ENCODE measurements at places on chromosomes 3 and 15.

DNA sequence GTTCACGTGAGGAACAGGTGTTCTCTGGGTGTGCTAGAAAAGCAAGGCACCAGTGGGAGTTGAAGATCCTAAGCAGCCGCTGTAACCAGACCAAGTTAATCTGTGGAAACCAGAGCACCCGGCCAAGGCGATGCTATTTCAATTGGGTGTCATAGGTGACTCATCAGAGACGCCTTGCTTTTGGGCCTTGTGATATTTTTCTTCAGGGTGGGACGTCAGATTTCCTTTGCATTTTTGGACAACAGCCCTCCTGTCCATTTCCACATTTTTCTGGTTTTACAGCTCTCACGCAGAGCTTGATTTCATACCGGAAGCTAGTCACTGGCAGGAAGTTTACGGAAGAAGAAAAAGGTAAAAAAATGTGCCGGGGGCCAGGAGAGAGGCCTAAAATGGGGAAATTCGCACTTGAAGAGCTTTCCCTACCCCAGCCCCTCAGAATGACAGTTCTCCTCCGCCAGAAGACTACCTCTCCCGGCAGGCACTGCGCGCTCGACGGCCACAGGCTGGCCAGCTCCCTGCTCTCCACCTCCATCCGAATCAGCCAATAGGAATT is 471 bp upstream of the KBTBD8 start:
- DNase-seq, result no peak

GRCh38 chr15:85361323-85361722 is 19.1 kb upstream of the AKAP13 start:
- no peak for DNase-seq

DNA sequence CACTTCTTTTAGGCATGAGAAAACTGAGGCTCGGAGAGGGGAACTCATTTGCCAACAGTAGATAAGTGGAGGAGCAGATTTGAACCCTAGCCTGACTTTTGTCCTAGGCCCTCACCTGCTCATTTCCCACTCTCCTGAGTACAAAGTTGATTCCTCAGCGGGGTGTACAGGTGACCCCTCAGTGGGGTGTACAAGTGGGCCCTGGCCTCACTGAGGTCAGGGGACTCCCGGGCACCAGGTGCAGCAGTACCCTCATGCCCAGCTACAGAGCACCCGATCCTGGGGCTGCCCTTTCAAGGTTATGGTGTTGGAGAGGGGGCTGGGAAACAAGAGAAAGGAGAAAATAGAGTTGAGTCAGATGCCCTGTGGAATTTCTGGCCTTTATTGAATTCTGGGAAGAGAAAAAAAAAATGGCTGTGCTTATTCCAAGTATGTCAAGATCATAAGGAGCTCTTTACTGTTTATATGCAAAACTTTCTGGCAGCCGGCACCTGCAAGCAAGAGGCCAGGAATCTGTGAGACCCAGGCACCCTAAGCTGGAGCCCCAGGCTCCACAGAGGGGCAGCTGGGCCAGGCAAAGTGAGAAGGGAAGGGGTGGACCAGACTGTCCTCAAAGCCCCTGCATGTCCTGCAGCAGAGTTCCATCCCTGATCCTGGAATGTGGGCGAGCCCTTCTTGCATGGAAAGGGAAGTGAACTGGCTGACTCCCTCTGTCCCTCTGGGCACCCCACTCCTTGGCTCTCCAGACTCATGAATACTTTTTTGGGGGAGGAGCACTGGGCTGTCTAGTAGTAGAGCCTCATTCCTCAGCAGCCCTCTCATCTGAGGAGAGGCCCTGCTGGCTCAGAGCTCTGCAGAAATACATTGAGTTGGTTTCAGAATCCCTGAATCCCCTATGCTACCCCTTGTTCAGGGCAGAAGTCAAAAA is 43.1 kb downstream of the AMOTL2 start:
- no peak for DNase-seq

- DNase-seq, result no peak
These were observed 417.7 kb upstream of the TGFBR2 start for GRCh38 chr3:30188713-30189112.

DNA sequence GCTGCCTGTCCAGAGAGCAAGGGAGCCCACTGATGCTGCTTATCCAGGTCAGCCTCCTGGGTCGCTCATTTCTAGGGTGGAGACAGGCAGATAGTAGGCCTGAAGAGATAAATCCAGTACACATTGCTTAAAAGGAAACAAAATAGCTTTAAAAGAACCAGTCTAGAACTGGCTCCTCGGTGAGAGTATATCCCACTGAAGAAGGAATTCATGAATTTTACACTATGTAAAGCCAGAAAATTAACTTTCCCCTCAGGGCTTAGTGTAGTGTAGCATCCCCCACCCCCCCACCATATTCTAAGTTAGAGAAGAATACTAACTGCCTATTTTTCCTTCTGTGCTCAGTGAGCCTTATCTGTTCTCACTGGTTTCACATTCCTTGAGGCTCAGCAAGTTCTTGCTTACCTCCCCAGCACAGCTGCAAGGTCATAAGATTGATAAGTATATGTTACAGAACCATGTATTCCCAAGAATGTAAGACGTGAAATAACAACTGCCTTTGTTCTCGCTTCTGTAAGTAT is 30.5 kb upstream of the NOX5 start:
- no peak for DNase-seq

- peak; percentile 60 for DNase-seq
These were observed 5.2 kb downstream of the KBTBD13 start for GRCh38 chr15:65081758-65082157.

- DNase-seq, result peak; percentile 28
These were observed 6.6 kb upstream of the ZNF148 start for GRCh38 chr3:125381743-125382142.

DNA sequence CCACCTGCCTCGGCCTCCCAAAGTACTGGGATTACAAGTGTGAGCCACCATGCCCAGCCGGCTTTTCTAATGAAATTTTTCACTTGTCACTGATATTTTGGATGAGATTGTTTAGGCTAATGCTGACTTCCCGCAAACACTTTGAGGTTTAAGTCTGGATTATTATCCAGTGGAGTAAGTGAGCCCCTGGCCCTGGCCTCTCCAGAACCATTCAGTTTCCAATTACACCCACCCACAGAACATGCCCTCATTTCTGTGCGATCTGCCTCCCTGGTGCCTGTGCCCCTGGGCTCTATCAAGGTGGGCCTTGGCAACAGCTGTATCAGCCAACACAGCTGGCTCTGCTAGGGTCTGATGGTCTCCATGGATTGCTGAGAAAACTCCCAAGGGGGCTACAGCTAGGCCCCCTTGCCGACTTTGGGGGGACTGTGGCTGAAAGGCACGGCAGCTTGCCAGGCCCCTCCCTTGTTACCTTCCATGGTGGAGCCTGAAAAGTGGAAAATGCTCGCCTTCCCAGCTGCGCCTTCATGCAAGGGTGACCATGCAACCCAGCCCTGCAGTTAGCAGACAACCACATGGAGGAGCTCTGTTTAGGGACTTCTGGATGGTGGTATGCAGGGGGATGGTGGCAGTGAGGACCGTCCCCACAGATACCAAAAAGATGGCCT is 288.9 kb downstream of the FAM43A start:
- peak; percentile 5 for DNase-seq

GRCh38 chr15:93866476-93866875 is 364.9 kb upstream of the MCTP2 start:
- no peak for DNase-seq

DNA sequence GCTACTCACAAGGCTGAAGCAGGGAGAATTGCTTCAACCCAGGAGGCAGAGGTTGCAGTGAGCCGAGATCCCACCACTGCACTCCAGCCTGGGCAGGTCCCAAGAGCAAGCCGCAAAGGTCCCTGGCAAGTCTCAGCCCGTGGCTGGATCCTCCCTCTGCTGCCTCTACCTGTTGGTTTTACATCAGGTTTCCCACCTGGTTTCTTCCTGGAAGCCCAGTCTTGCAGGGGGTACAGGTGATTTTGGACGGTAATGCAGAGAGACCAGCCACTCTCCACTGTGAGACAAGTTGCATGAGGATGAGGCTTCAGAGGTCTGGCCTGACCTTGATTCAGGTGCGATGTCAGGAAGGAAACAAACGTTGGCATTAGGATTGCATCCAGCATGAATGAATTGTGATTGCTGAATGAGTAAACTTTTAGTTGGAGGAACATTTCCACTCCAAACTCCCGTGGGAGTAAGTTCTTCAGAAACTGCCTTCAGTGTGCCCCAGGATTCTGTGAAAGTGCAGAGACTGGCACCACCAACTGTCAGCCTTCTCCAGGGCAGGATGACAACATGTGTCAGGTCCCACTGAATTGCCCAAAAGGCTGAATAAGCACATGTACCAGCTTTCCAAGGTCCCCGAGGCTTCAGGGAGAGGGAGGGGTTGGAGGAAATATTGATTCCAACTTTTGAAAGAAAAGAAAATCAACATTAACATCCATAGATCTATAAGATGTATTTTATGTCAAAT is 189.4 kb downstream of the TJP1 start:
- no peak for DNase-seq

DNA sequence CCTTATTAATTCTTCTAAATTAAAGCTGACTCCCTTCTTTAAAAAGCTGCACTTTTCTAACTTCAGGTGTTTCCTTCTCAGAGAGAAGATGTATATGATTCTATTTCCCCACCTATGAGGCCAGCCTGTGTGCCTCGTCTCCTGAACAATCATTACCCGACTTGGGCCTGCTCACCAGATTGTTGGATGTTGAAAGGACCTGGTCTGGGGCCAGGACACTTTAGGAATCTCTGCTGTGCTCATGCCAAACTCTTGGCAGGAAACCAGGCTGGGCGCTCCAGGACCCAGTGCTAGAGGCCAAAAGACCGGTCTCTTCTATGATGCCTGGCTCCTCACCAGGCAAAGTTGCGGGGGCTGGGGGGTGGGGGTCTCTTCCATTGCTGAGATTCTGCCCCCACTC is 16.9 kb upstream of the LRRC31 start:
- DNase-seq, result no peak
